ENCODE measurements at places on chromosomes 2 and 18. TPM values are rescaled to one million over a fixed set of nuclear protein-coding genes. Genes with fewer than 3 reads are reported as not detected.

GKN2 gene
- 2.2 TPM for total RNA-seq

CTLA4 gene
- total RNA-seq = not detected

GCG gene
- not detected for total RNA-seq

IL37 gene
- not detected for total RNA-seq

TWIST2 gene
- 17.4 TPM for total RNA-seq

GGCX gene
- 45.3 TPM for total RNA-seq

SCYGR4 gene
- not detected for total RNA-seq

EDAR gene
- not detected for total RNA-seq

IL1RL1 gene
- 1.1 TPM for total RNA-seq

SKOR2 gene
- not detected for total RNA-seq

CPLX4 gene
- not detected for total RNA-seq

CD226 gene
- 0.23 TPM for total RNA-seq

INPP4A gene
- total RNA-seq = 5.8 TPM

C2orf66 gene
- 0.14 TPM for total RNA-seq

LRP1B gene
- total RNA-seq = not detected

TSPYL6 gene
- total RNA-seq = not detected

COL4A4 gene
- 2.1 TPM for total RNA-seq

HOXD10 gene
- 5.4 TPM for total RNA-seq

SH2D6 gene
- 1.5 TPM for total RNA-seq

ASAP2 gene
- 45.5 TPM for total RNA-seq

PLCD4 gene
- 0.29 TPM for total RNA-seq

MEMO1 gene
- 82.1 TPM for total RNA-seq

TMEFF2 gene
- 0.34 TPM for total RNA-seq

STAT1 gene
- total RNA-seq = 54.7 TPM

HTR2B gene
- total RNA-seq = not detected

IL18RAP gene
- total RNA-seq = not detected

CGREF1 gene
- 7.8 TPM for total RNA-seq

OXER1 gene
- not detected for total RNA-seq

TPRKB gene
- total RNA-seq = 77.9 TPM

PLEKHH2 gene
- 2.5 TPM for total RNA-seq

GBX2 gene
- 1.0 TPM for total RNA-seq

PEX13 gene
- total RNA-seq = 15.7 TPM

OSR1 gene
- 6.6 TPM for total RNA-seq

SLC9A4 gene
- total RNA-seq = not detected

KCNG3 gene
- 0.70 TPM for total RNA-seq

GLI2 gene
- total RNA-seq = 16.6 TPM

PPIL3 gene
- 23.7 TPM for total RNA-seq

ADD2 gene
- 27.6 TPM for total RNA-seq

CSRNP3 gene
- not detected for total RNA-seq

SERPINB7 gene
- total RNA-seq = 1.7 TPM

LBH gene
- total RNA-seq = 122 TPM
